Right ventricle myocardium inferior (tissue), 1 donor: ENCODE measurements at places on chromosomes 13 and 19.

DNA sequence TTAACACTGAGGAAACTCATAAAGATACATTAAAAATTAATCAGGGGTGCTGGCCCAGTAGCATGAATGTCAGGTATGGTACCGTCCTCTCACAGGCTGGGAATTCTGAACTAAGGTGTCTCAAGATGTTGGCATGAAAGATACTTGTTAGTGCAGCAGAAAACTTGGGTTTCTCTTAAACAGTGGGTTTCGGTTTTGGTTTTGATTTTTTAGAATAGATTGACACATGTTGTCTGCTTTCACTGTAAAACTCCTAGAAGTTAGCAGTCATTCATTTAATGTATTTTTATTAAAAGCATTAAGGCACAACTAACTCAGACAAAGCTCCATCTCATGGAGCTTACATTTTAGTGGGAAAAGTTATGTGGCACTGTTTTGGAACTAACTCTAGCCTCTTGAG is 3.5 kb upstream of the OBI1 start:
- no peak for DNase-seq

DNA sequence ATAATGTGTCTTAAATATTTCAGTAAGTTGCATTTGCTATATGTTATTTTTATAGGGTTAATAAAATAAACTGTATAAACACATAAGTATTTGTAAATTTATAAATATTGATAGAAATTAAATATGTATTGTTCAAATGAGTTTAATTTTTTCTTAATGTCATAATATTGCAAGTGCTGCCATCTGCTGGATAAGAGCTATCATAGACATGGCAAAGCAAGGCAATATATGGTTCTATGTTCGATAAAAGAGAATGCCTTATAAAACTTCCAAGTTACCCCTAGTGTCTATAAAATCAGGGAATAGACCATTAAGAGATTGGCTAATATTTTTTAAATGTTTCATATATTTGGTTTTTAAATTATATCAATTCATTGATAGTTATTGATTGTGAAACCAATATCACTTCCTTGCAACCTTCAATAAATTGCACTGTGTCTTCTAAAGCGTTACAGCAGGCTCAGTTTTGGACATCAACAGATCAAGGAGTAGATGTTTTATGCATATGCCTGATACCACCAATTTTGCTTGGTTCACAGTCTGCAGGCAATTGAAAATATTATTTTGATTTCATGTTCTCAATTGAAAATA is 29.0 kb upstream of the SLITRK6 start:
- no peak for DNase-seq

- DNase-seq = peak; percentile 55
Observed at GRCh38 chr19:50486823-50487515, 10.3 kb upstream of the GARIN5A start.

GRCh38 chr13:106709522-106709921 is 141.6 kb upstream of the ARGLU1 start:
- DNase-seq = no peak

DNA sequence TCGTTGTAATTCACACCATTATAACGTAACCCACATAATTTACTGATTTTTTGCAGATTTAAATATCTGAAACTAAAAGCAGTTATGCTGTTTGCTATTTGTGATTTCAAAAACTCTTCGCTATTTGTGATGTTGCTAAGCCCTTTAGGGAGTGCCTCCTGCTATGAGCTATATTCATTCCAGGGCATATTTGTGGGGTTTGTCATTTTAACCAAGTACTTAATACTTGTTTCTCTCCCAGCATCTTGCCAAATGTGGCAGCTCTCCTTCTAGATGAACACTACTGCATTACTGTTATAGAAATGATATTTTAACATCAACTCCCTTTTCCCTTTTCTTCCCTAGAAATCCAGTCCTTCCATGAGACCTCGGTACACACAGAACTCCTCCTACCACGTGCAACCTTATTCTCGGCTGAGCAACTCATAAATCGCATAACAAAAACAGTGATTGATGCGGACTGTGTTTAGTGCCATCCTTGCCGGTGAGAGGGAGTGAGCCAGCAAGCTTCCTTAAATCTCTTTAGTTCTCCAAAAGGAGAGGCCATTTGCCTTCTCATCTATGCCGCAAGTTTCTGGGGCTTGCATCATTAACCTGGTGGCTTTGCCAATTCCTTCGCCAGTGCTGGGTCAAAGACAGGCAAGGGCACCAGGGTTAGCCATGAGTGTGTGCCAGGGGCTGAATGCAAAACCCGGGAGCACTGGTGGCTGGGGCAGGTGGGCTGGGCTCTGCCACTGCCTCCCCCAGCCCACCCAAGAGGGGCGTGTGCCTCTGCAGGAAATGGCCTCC is 33.4 kb downstream of the RFX2 start:
- DNase-seq = no peak

DNA sequence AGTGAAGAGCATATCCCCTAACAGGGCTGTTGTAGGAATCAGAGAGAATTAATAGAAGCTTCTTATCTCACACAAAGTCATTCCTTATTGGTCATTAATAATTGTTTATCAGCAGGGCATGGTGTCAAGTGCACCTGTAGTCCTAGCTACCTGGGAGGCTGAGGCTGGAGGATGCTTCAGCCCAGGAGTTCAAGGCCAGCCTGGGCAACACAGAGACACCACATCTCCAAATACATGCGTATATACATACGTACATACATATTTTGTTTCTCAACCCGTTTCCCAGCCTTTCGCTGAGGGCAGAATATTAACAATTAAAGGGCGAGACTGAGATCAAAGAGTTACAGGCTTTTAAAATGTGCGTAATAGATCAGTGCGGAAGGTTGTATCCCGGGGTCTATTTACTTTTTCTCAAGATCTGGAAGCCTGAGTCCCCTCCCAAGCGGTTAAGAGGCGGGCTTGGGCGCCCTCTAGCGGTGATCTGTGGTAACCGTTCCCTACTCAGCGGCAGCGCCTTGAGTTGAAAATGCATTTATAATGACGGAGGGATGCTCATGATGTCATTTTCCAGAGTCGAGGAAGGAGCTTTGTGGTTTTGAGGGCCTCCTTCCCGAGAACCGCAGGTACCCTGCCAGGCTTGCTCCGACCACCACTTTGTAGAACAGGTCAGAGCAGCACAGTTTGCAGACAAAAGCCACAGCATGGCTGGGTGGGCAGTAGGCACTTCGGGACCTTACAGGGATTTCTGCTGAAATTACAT is 169.6 kb upstream of the GPR12 start:
- DNase-seq = peak; percentile 86

DNA sequence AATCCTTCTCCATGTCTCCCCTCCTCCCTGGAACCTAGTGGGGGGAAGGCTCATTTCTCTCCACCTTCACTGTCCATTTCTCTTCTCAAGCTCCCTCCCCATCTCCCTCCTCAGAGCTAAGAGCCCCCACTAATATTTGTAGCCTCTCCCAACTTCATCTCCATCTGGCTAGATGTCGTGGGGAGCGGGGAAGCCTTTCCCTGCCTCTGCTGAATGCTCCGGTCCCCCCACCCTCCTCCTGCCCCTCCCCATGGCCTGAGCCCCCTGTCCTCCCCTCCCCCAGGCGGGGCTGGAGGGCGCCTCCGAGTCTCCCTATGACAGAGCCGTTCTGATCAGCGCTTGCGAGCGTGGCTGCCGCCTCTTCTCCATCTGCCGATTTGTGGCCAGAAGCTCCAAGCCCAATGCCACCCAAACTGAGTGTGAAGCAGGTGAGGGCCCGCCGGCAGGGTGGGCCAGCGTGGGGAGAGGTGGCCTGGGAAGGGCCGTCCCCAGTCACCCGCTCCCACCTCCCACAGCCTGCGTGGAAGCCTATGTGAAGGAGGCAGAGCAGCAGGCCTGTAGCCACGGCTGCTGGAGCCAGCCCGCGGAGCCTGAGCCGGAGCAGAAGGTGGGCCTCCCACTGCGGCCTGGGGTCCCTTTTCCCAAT is 1.0 kb downstream of the TMEM59L start:
- no peak for DNase-seq

DNA sequence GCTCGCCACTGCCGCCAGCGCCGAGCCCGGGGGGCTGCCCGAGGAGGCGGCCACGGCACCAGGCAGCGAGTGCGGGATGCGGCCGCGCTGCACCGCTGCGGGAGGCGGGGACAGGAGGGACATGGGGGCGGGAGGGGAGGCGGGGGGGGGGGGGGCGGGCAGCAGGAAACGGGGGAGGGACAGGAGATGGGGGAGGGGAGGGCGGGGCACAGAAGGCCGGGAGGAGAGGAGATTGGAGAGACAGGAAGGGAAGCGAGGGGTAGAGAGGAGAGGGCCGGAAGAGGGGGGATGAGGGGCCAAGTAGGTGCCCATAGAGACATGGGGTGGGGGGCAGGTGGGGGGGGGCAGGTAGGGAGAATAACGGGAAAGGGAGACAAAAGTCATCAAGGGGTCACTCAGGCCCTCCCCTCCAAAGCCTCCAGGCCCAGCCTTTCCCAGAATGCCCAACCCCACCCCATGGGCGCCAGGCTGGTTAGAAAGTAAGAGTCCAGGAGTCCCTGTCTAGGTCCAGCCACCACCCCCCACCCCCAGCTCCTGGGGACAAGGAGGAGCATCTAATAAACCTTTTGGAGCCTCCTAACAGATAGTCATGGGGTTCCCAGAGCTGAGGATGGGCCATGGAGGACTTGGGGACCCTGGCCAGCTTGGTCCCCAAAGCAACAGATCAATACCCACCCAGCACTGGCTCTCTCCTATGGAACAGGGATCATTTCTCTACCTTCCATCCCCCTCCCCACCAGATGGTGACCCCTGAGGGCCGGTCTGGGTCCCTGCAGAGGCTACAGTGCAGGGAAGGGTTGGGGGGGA is 9.5 kb downstream of the NR2F6 start:
- DNase-seq = no peak

DNA sequence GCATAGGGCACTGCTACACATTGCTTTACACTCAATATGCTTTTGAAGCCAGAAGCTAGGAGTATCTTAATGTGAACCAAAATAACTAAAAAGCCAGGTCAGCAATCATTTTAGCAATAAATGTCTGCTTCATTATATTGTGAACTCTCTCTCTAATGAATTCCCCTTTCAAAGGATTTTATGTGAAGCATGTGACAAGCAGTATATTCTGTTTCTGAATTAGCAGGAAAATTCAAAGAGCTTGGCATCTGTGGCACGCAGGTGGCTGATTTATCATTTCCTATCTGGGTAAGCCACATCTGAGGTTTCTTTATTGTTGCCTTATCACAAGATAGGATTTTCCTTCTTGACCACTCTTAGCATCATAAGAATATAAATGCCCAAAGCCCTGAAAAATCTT is 56.8 kb upstream of the KLF12 start:
- DNase-seq = no peak

GRCh38 chr13:85693889-85694511 is 105.2 kb downstream of the SLITRK6 start:
- no peak for DNase-seq

DNA sequence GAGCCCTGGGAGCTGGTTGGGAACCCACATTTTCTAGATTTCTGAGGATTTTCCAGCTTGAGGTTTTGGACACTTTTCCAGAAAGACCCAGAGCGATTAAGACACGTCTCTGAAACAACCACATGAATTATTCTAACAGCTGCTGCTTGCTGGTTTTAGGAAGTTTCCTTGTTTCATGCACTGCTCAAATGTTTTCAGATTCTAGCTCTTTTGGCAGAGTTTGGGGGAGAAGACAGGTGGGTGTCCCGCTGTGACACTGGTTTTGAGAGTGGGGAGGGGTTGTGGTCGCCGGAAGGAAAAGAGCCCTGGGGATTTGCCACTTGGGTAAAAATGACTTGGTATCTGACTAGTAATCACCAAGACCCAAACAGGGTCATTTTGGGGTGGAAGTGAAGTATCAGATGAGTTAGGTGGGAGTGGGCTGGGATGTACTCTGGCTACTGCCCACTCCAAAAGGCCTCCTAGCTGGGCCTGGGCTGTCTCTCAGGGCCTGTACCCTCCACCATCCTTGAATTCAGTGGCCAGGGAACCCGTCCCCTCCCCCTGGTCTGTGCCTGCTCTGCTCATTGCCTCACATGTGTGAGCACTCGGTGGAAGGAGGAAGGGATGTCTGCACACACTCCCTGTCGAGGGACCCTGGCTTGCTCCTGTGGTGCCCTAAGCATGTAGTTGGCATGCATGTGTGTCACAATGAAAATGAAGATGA is 13.2 kb downstream of the GATAD2A start:
- DNase-seq = no peak

DNA sequence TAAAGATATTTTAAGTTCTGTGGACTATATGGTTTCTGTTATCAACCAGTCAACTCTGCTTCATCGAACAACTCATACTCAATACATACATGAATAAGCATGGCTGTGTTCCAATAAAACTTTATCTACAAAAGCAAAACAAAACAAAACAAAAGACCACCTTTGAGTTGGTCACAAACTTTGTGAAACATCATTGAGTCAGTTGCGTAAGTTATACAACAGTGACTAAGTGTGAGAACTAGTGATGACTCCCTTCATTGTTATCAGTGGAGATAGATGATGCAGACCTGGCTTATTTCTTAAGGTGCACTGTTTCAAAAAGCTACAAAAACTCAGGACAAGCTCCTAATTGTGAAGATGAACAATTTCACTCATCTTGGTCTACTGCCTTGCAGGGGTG is 14.5 kb upstream of the KLK4 start:
- no peak for DNase-seq

DNA sequence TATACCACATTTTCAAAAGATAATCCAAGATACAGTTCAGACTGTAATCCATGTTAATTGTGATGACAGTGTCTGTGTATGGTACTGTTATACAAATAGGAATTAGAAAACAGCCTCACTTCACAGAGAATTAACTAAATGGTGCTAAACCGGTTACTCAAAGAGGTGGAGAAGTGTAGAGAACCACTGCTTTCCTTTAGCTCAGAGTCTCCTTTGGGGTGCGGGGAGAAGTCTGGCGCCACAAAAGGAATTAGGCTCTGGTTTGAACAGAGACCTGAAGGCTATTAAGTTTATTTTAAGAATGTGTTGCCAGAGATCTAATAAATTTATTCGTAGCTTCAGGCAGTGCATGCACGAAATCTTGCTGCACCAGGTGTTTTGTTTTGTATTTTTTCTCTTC is 65.8 kb downstream of the FREM2 start:
- DNase-seq = no peak

DNA sequence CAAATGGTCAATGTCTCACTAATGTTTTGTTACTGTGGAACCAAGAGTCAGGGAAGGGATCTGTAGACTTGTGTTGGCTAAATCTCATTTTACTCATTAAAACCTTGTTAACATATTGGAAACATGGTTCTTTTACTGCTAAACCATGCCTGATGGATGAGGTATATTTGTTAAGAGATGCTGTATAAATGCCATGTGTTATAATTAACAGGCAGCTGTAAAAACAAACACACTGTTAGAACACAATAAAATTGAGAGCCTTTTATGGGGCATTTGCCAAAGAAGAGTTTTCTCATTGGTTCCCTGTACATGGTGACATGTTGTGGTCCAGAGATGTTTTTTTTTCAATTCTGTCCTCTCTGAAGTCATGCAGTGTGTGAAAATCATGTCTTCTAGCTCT is 121.9 kb downstream of the ESD start:
- no peak for DNase-seq

DNA sequence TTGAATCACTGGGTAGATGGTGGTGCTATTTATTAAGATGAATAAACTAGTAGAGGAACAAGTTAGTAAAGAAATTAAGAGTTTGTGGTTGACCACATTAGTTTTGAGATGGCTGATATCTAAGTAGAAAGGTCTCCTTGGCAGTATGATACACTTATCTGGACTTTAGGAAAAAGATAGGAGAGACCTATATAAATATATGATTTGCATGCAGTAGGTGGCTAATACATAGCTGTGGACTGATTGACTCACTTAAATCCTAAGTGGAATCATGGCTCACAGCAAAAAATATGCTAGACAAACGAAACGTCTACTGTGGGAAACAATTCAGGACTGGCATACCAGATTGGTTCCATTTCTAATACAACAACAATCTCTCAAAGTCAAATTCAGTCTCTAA is 92.0 kb downstream of the CAB39L start:
- DNase-seq = no peak

- no peak for DNase-seq
Observed at GRCh38 chr13:29435125-29435911, 160.2 kb downstream of the SLC7A1 start.
